ENCODE measurements at places on chromosomes 1 and 21. TPM values are rescaled to one million over a fixed set of nuclear protein-coding genes. Genes with fewer than 3 reads are reported as not detected.

DNA sequence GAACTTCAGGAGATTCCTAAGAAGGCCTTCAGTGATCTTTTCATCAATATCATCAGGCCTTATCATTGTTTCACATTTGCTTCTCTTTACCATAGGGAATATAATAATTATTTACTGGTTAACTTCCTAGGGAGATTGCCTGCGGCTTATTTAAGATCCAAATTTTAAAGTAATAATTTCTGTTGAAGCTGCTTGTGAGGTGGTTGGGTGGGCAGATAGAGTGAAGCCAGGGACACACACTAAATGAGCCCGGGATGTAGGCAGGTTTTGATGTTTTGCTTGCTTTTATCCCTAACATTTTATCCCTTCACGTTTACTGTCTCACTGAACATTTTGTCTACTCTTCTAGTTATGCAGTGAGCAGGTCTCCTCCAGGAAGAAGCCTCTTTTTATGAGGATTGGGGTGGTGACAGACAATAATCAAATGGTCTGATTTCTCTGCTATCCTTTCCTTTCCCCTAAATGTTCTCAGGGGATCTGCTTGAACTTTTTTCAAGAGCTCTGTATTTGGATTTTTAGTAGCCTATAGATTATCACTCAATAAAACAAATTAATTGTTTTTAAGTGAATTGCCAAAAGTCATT, 164.7 kb downstream of the RUNX1 start:
- DNase-seq, result no peak

DNA sequence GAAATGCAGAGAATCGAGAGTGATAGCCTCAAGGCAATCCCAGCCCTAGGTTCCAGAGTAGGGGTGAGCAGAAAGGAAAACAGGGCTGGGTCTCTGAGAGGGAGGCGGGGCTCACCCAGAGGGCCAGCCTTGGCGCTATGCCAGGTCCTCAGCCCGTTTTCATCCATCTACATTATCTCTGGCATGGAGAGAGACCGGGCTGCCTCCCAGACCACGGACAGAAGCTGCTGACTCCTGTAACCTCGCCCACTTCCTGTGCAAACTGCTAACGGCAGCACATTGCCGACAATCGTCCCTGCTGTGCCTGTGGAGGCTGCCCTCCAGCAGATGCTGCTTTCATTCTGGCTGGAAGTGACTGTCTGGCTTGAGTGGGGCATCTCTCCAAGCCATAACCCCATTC, 569.1 kb downstream of the NPHP4 start:
- peak; percentile 15 for DNase-seq

DNA sequence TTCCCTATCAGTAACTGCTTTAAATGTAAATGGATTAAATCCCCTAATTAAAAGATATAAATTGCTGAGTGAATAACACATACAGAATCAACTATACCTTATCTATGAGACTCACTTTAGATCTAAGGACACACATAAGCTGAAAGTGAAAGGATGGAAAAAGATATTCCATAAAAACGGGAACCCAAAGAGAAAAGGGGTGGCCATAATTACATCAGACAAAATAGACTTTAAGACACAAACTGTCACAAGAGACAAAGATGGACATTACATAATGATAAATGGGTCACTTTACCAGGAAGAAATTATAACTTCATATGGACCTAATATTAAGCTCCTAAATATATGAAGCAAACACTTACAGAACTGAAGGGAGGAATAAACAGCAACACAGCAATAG, 59.2 kb downstream of the SLC25A24 start:
- DNase-seq, result no peak

GRCh38 chr1:30232288-30232899, 491.0 kb downstream of the MATN1 start:
- no peak for DNase-seq

- DNase-seq, result no peak
These were observed 1.3 kb downstream of the CDC42BPA start for GRCh38 chr1:227317011-227317451.

DNA sequence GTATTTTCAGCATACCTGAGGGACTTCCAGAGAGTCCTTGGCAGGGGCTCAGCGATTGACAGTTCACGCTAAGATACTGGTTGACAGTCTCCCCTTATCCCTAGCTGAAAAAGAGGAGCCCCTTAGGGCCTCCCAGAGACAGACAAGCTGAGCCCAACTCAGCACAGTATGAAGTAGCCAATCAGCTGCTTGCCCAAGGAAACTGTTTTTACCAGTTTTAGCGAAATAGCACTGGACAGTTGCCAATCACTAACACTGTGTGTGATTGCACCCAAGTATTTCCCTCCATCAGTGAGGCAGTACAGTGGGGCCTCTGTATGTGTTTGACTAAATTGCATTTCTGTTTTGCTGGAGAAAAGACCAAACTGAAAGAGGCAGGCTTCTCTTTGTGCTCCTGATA, 27.0 kb downstream of the KHDRBS1 start:
- DNase-seq, result no peak

- DNase-seq, result no peak
These were observed 64.6 kb upstream of the EFHD2 start for GRCh38 chr1:15344800-15345704.

GRCh38 chr1:210536254-210536961, 207.7 kb downstream of the HHAT start:
- peak; percentile 31 for DNase-seq

GRCh38 chr21:40729761-40730425, 117.1 kb downstream of the DSCAM start:
- DNase-seq, result no peak

DNA sequence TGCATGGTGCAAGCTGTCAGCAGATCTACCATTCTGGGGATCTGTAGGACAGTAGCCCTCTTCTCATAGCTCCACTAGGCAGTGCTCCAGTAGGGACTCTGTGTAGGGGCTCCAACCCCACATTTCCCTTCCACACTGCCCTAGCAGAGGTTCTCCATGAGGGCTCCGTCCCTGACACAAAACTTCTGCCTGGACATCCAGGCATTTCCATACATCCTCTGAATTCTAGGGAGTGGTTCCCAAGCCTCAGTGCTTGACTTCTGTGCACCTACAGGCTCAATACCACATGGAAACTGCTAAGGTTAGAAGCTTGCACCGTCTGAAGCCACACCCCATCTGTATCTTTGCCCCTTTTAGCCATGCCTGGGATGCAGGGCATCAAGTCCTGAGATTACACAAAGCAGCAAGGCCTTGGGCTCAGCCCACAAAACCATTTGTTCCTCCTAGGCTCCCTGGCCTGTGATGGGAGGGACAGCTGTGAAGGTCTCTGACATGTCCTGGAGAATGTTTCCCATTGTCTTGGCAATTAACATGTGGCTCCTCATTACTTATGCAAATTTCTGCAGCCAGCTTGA, 117.0 kb upstream of the NFIA start:
- no peak for DNase-seq

DNA sequence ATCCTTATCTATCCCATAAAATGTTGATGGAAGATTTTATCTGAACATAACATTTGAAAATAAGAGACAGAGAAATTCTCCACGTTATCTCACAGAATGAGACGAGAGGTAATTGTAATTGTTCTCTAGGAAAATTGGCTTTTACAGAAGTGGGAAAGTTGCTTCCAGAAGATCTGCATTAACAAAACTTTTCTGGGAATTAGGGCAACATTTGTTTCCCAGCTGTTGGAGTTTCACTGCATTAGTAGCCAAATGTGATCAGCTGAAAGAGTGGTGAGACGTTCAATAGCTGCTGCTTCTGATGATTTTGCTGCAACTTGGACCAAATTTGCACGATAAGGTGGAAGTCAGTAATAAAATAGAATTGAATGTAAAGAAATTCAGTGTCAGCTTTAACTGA, 7.6 kb downstream of the CHODL start:
- DNase-seq, result no peak

DNA sequence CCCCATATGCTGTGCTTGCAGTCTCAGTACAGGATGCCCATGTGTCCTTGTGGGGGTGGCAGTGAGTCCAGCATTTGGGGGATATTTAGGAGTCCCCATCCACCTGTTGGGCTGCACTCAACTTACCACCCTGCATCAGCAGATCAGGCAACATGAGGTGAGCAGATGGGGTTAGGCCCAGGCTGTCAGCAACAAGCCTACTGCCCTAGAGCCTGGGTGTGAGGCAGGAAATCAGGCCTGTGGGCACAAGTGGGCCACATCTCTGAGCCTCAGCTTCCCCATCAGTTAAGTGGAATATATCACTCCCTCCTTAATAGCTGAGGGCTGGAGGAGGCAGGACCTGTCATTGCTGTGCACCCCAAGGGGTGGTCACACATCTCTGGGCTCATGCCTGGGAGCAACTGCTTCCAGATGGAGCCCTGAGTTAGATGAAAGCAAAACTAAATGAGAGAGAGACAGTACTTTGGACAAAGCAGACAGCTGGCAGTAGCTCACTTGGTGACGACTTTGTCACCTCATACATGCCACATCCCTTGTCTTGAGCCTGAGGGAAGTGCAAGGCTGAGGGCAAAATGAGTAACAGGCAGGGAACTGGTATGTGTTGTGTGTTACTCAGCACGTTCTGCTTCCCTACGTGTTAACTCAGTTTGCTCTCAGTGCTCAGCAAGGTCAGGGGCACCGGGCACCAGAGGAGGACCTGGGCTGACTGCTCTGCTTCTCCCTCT, 48.4 kb downstream of the TRIM11 start:
- no peak for DNase-seq

DNA sequence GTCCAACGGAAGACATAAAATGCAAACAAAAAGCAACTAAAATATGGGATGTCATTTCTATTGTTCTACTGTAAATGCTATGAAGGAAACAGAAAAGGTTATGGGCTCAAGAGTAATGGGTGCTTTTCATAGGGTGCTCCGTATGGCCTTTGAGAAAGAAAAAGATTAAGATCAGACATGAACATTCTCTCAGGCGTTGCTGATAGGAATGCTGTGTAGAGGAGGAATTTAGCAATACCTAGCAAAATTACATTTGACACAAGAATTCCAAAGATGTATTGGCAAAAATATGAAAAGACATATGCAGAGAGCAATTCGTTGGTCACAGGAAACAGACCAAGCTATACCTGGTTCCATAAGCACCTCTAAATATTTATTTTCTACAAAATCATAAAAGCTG, 5.7 kb upstream of the OXCT2 start:
- DNase-seq, result no peak

GRCh38 chr1:41357451-41358101, 3.7 kb upstream of the FOXO6 start:
- no peak for DNase-seq

Gene DCDC2B
- polyA plus RNA-seq, result not detected

Gene MRPS6
- 60.7 TPM for polyA plus RNA-seq

Gene CFHR2
- polyA plus RNA-seq, result 0.34 TPM

Gene EPHA10
- polyA plus RNA-seq, result 0.15 TPM

Data from urinary bladder (tissue), 4 donors.